ENCODE measurements at places on chromosomes 6 and 20.

DNA sequence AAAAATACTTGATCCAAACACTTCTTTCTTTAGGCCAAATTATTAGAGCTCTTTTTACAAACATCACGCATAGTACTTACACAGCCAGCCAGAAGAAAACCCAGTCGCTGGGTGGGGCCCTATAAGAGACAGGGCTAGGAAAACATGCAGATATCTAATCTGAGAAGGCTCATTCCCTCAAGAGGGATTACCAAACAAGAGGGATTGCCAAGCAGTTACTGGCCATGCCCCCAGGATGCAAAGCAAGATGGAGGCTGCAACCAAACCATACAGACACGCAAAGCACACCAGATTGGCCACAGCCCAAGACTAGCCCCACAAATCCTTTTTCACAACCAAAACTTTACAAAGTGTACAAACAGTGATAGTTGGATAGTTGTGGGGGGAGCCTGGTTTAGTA, 1235.4 kb upstream of the GJE1 start:
- DNase-seq: no peak

DNA sequence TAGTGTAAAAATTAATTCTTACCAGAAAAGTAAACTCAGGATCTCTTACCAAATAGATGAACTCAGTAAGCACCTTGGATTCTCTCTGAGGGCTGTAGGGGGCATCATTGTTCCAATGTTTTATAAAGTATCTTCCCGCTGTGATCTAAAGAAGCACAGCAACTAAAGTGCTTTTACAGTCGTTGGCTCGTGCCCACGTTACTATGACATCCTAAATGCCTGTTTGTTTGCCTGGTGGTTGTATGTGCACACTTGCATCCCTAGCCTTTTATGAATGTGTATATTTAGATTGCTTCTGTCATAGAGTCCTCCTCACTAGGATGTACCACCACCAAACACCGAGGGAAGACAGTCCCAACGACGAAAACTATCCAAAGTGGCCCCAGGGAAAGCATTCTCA, 34.5 kb downstream of the SLX4IP start:
- DNase-seq: no peak

- no peak for DNase-seq
These were observed 335.6 kb downstream of the PREX1 start for GRCh38 chr20:48492015-48492714.

DNA sequence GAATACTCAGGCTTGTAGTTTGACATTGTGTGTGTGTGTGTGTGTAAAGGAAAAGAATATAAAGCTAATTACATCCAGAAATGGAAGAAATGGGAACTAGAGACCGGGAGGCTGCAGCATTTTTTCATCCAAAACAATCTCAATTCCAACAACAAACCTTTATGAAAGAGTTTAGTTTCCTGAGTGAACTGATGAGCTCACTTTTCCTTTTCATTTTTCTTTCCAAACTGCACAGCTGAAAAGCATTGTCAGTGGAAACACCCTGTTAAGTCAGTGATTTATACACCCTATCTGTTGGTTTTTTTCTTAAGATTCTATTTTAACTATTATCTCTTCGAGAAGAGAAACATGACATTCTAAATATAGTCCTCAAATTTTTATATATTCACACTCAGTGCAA, 130.9 kb downstream of the RFPL4B start:
- no peak for DNase-seq

DNA sequence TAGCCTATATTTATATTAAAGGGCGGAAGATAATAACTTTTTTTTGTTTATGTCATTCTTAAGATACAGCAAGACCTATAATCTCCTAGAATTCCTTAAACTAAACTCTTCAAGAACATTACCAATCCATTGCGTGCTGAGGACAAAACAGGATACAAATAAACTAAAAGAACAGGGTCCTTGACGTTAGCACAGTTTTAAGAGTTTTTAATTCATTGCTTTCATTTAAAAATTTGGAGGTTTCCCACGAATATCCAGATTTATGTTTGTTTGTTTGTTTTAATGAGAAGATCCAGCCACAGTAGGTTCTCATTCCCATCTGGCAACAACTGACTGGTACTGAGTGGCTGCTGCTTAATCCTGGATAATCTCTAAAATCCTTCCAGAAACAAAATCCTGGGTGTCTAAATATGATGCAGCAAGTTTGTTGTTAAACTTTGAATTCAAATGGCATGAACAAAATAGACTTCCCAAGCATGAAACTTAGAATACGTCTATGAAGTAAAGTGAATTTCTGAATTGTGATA, 153.7 kb downstream of the HACE1 start:
- DNase-seq: no peak

DNA sequence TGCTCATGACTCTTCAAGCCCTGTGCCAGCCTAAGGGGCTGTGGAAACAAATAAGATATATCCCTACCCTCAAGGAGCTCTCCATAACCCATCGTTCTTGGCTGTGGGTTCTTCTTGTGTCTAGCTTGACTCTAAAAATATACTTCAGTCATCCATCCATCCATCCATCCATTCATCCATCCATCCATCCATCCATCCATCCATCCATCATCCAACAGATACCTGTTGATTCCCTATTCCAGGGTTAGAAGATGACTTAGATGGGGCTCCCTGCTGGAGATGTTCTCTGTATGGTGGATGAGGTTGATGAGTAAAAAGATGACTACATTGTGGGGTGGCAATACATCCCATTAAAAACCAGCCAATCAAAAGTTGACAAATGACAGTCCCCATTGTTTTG, 23.5 kb downstream of the HCK start:
- DNase-seq: no peak

DNA sequence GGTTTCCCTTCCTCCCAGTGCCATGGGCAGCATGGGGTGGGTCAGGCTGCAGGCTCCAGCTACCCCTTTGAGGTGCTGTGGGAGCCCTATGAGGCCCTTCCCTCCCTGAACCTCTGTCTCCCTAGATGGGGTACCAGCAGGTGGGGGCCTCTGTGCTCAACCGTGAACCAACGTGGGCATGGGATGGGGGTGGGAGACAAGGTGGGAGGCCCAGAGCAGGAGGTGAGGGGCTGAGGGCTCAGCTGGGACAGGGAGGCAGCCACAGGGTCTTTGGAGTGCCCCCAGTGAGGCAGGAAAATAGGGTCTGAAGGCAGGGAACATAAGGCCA, 33.3 kb downstream of the SUN5 start:
- no peak for DNase-seq

DNA sequence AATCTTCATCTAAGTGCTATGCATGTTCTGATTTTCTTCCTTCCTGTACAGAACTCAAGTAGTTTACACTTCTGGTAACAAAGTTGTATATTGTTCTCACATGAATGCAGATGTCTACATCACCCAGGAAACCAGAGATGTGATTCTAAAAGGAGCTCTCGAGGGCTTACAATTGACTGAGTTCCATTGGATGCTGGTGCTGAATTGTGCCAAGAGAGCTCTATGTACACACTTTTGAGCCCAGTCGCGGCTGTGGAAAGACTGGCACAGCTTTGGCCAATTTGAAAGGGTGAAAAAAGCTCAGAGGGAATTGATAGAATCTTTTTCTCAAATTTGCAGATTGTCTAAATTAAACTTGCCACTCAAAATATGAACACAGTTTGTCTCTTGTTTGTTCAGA, 340.7 kb downstream of the LMBRD1 start:
- DNase-seq: no peak

DNA sequence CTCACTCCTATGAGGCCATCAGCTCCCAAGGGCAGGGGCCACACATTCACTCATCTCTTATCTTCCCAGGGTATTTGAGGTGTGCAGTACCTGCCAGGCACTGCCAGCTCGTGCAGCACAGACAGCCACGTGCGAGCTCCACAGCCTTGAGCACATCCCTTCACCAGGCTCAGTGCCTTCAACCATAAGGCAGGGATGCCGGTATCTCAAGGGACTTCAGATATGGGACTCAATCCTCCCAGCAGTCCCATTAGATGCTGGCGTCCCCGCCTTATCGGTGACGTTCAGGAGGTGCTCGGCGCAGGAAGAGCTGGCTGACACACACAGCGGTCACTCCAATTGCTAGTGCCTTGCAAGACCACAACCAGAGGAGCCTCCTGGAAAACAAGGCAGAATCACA, 47.0 kb downstream of the EZR start:
- no peak for DNase-seq

GRCh38 chr20:44087051-44087856, 99.7 kb downstream of the JPH2 start:
- no peak for DNase-seq

GRCh38 chr20:47851774-47852173, 66.5 kb upstream of the SULF2 start:
- no peak for DNase-seq

Data from stimulated activated CD4-positive, alpha-beta T cell treated with anti-CD3 and anti-CD28 coated beads, Interleukin-2, amount 100 ng/mL, for 4 hours (primary cell).